HFFc6 (cell line): ENCODE measurements at places on chromosomes 1 and 21.

- peak overlapping the region; percentile 62 for H3K27ac ChIP-seq
- peaks cover 34% of the 10 kb centered on the region for H3K4me1 ChIP-seq
- peaks cover 5% of the 10 kb centered on the region; the same call in 1 of the 2 replicates for H3K27me3 ChIP-seq
- peak; percentile 57 for DNase-seq
Measured at GRCh38 chr1:70072231-70072751, 133.1 kb downstream of the LRRC40 start.

- H3K36me3 ChIP-seq: no peaks in the 10 kb centered on the region
- H3K4me1 ChIP-seq: peaks cover 45% of the 10 kb centered on the region
- peak within 1 kb of the TSS; percentile 98 for H3K27ac ChIP-seq
- no peaks in the 10 kb centered on the region for H3K27me3 ChIP-seq
- H3K4me3 ChIP-seq: peak within 1 kb of the TSS; percentile 90
Measured at GRCh38 chr1:181033799-181034451, at the start of gene MR1. Gene MR1, plus strand, starts transcription at chr1:181033983. Its CDS starts 25 bp downstream, at chr1:181034008.

DNA sequence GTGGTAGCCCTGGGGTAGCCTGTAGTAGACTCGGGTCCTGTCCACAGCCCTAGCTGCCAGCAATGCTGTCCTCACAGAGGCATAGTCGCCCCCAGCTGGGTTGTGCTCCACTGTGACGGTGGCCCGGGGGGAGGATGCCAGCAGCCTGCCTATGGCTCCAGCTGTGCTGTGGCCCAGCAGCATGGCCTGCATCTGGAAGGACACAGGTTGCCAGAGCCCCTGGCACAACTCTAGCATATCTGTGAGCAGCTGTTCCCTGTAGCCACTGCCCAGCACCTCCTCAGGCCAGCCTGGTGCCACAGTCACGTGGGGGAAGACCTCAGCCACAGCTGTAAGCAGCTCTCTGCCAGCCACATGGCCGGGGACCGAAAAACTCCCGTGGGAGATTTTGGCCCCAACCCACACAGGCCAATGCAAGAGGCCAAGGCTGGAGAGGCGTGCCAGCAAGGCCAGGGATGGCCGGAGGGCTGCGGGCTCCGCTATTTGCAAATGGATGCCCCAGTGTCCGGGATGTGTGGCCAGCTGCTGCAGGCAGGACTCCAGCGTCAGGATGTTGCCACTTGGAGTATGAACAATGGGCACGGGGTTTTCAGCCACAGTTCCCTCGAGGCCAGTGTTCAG is 13.9 kb downstream of the FAM151A start:
- peaks cover 4% of the 10 kb centered on the region for H3K27me3 ChIP-seq
- peaks cover 6% of the 10 kb centered on the region; the same call in 1 of the 2 replicates for H3K4me1 ChIP-seq
- DNase-seq: no peak
- H3K27ac ChIP-seq: no peak overlapping the region

- H3K27ac ChIP-seq: no peak overlapping the region
- H3K4me1 ChIP-seq: peaks cover 29% of the 10 kb centered on the region
- no peak overlapping the region for H3K4me3 ChIP-seq
- peaks cover 4% of the 10 kb centered on the region; the same call in 1 of the 2 replicates for H3K27me3 ChIP-seq
Measured at GRCh38 chr1:156805766-156806511, 10.7 kb downstream of the SH2D2A start.

GRCh38 chr21:27802816-27803475 is 836.1 kb upstream of the ADAMTS5 start:
- H3K27me3 ChIP-seq: no peaks in the 10 kb centered on the region
- peaks cover 51% of the 10 kb centered on the region for H3K4me1 ChIP-seq
- no peak overlapping the region for H3K27ac ChIP-seq
- H3K4me3 ChIP-seq: peak overlapping the region; percentile 79
- no peaks in the 10 kb centered on the region for H3K36me3 ChIP-seq
- peak; percentile 34 for DNase-seq

DNA sequence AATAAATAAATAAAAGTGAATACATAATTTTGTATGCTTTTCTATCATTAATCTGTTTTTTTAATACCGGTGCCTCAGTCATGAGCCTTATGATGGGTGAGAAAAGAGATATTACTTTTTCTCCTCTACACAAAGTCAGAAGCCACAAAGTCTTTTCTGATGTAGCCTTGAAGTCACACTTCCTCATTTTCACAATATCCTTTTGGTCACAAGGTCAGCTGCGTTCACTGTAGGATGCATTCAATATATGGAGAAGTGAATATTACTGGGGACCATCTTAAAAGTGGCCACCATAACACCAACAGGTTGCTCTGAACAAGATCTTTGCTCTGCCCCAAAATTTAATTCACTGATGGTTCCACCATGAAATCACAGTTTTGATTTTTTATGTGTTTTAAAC is 83.3 kb upstream of the TNR start:
- no peaks in the 10 kb centered on the region for H3K36me3 ChIP-seq
- H3K4me1 ChIP-seq: peaks cover 7% of the 10 kb centered on the region; the same call in 1 of the 2 replicates

DNA sequence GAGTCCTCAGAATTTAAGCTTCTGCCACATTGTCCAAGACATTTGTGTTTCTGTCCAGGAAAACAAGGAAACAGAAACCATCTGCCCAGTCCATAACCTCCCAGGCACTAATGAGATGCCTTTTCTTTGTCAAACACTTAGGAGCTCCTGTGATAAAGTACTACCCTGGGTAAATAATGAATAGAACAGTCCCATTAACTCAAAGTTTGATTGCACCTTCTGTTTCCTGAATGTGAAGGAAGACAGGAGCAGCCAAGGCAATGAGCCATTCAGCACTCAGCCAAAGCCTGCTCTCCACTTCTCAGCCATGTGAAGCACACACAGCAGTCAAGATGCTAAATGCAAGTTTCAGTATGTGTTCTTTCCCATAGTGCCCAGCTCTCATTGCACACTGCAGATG is 199.8 kb downstream of the SEC16B start:
- no peak for DNase-seq
- no peaks in the 10 kb centered on the region; the same call in none of the 2 replicates for H3K27me3 ChIP-seq
- H3K4me3 ChIP-seq: no peak overlapping the region
- no peaks in the 10 kb centered on the region for H3K4me1 ChIP-seq
- 0 out of 2 replicates have a peak, but pooled peaks cover 4% of the 10 kb centered on the region for H3K36me3 ChIP-seq
- H3K27ac ChIP-seq: no peak overlapping the region

- peak; percentile 81 for DNase-seq
- H3K4me1 ChIP-seq: peaks cover 21% of the 10 kb centered on the region
- no peaks in the 10 kb centered on the region for H3K27me3 ChIP-seq
- 0 out of 2 replicates have a peak overlapping the region, but pooled peaks have one; percentile 11 for H3K27ac ChIP-seq
Measured at GRCh38 chr1:170162459-170163246, 16.9 kb downstream of the NTMT2 start.

- peak overlapping the region; percentile 76 for H3K27ac ChIP-seq
- no peaks in the 10 kb centered on the region for H3K36me3 ChIP-seq
- no peak overlapping the region for H3K4me3 ChIP-seq
- peak; percentile 71 for DNase-seq
- H3K4me1 ChIP-seq: peaks cover 13% of the 10 kb centered on the region
- H3K27me3 ChIP-seq: peaks cover 15% of the 10 kb centered on the region
Measured at GRCh38 chr1:30379684-30380624, 343.4 kb downstream of the MATN1 start.

DNA sequence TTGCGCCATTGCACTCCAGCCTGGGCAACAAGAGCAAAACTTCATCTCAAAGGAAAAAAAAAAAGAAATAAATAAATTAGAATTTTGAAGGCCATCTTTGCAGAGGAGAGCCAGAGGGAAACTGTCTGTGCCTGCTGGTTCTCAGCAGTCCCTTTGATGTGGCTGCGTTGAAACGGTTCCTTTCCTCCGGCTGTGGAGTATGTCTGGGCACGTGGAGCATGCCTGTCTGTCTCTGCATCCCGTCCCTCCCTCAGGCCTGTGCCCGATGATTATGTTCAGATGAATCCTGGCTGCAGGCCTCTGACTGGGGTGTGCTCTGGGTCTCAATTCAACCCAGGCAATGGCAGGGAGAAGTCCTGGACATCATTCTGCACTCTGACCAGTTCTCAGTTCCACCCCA is 33.4 kb downstream of the KIAA1614 start:
- no peak for DNase-seq
- peaks cover 53% of the 10 kb centered on the region for H3K36me3 ChIP-seq
- no peak overlapping the region for H3K4me3 ChIP-seq
- H3K27me3 ChIP-seq: no peaks in the 10 kb centered on the region; the same call in 1 of the 2 replicates
- no peaks in the 10 kb centered on the region for H3K4me1 ChIP-seq

- DNase-seq: peak; percentile 8
- no peak overlapping the region for H3K27ac ChIP-seq
- H3K36me3 ChIP-seq: no peaks in the 10 kb centered on the region
- H3K4me1 ChIP-seq: peaks cover 38% of the 10 kb centered on the region
- H3K27me3 ChIP-seq: no peaks in the 10 kb centered on the region; the same call in 1 of the 2 replicates
Measured at GRCh38 chr1:111778541-111779051, 22.9 kb downstream of the DDX20 start.

DNA sequence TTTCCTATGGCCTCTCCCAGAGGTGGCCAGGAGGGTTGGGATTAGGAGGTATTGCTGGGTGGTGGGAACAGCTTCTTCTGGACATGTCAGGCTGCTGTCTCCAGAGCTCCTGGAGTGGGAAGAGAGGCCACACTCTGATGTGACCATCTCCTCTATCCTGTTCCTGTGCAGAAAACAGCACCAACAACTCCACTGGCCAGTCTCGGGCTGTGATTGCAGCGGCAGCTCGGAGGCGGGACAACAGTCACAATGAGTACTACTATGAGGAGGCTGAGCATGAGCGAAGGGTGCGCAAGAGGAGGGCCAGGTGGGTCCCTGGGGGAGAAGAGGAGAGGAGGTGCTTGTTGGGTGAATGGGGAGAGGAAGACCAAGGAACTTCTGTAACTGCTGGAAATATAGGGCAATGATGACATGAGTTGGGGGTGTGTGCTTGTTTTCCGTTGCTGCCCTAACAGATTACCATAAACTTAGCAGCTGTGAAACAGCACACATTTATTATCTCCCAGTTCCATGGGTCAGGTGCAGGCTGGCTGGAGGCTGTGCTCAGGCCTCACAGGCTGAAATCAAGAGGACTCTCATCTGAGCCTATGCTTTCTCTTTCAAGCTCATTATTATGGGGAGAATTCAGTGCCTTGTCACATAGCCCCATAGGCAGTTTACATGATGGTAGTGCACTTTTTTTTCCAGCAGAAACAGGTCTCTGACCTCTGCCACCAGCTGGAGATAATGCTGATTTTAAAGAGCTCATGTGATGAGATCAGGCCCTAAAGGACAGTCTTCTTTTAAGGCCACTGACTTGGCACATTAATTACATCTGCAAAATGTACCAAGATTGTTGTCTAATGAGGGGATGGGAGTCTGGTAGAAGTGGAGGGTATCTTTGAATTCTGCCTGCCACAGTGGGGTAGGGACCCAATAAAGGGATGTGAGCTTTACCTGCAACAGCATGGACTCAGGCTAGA is 20.8 kb downstream of the VANGL2 start:
- H3K4me1 ChIP-seq: no peaks in the 10 kb centered on the region
- no peak overlapping the region for H3K27ac ChIP-seq
- DNase-seq: no peak
- H3K4me3 ChIP-seq: no peak overlapping the region
- peaks cover 33% of the 10 kb centered on the region for H3K27me3 ChIP-seq
- H3K36me3 ChIP-seq: no peaks in the 10 kb centered on the region

DNA sequence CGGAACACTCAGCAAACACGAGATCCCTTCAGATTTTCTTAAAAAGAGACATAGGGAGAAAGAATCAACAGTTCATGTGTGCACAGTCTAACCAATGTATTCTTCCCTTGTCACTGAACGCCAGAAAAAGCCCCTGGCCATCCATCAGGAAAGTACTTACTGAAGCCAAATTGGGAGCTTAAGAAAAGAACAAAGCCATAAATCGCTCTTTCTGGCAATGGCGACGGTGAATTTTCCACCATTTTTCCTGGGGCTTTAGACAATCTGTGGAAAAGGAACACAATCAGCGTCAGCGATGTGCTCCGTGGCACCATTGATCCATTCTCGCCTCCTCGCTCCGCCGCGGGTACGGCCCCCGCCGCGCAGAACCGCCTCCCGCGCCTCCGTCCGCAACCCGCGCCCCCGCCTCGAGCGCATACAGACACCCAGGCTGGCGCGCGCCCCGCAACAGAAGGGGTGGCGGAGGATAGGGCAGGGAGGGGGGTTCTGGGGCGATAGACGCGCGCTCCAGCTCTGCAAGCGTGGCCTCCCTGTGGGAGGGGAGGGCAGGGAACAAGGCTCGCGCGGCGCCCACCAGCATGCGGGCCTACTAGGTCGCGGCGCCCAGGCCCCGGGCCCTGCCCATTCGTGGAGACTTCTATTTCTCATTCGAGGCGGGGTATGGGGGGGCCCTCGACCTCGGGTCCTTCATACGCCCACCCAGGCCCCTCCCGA is 440 bp downstream of the PIGP start:
- H3K4me1 ChIP-seq: peaks cover 50% of the 10 kb centered on the region
- DNase-seq: no peak
- H3K27me3 ChIP-seq: peaks cover 4% of the 10 kb centered on the region; the same call in 1 of the 2 replicates
- peaks cover 5% of the 10 kb centered on the region; the same call in 1 of the 2 replicates for H3K36me3 ChIP-seq

DNA sequence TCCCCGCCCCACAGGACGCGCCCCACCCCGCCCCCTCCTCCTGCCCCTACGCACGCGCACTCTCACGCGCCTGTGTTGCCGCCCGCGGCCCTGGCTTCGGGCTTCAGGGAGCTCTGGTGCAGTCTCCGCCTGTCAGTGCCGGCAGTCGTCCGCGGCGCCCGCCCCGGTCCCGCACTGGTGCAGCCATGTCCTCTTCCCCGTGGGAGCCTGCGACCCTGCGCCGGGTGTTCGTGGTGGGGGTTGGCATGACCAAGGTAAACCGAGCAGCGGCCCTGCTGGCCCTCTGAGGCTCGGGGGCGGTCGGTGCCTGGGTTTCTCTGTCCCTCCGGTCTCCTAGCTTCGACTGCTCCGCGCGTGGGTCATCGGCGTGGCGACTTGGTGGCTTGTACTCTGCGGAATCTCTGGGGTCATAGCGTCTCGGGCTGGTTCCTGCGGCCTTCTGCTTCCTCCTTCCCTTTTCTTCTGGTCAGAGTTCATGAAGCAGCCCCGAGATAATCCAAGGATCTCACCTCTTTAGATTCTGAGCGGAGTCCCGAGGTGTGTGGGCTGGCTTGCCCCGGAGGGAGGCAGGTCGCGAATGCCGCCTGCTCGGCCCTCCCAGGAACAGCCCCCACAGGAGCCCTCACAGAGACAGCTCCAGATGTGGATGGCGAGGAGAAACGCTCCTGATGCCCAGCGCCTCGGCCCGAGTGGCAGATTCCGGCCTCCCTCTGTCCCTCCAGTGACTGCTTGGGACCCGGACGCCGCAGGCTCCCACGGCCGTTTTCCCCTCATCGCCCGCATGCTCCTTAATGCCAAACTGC is at the start of gene SCP2:
TSS of gene SCP2 (plus strand) at position 65 of the 803 bp plus-strand sequence. CDS start at position 186, 121 bp downstream.
- H3K36me3 ChIP-seq: peaks cover 10% of the 10 kb centered on the region
- H3K27me3 ChIP-seq: peaks cover 3% of the 10 kb centered on the region; the same call in 1 of the 2 replicates
- peaks cover 26% of the 10 kb centered on the region for H3K4me1 ChIP-seq
- H3K27ac ChIP-seq: peak within 1 kb of the TSS; percentile 57
- peak within 1 kb of the TSS; percentile 90 for H3K4me3 ChIP-seq
- DNase-seq: peak; percentile 49

- no peaks in the 10 kb centered on the region for H3K36me3 ChIP-seq
- H3K4me1 ChIP-seq: peaks cover 20% of the 10 kb centered on the region
- no peak overlapping the region for H3K4me3 ChIP-seq
- H3K27me3 ChIP-seq: peaks cover 58% of the 10 kb centered on the region
- H3K27ac ChIP-seq: no peak overlapping the region
Measured at GRCh38 chr1:24931146-24931467, 1.0 kb upstream of the RUNX3 start.
